ENCODE measurements at places on chromosomes 1 and 21. TPM values are rescaled to one million over a fixed set of nuclear protein-coding genes. Genes with fewer than 3 reads are reported as not detected.
A peak's percentile ranks its signal among the peaks of the same experiment; 100 is the strongest.

DNA sequence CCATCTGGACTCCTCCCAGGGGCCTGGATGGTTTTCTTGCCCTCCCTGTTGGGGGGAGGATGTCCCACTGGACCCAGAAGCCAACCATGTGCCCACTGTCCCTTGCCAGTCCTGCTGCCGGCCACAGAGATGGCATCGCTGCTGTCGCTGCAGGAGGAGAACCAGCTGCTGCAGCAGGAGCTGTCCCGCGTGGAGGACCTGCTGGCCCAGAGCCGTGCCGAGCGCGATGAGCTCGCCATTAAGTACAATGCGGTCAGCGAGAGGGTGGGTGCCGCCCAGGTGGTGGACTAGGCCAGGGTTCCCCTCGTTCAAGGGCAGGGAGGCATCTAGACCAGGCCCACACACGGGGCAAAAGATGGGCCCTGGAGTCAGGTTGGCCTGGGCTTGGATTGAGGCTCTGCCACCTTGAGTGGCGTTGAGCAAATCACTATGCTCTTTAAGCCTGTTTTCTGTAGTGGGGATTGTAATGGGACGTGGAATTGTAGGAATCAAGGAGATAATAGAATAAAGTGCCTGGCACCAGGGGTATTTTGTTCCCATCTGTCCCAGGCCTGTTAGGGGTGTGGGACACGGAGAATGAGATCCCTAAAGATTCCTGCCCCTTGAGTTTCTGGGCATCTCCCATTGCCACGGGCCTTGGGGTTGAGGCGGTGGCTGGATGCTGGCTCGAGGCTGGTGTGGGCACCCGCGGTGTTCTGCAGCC is 2.6 kb downstream of the CROCC start:
- no peaks in the 10 kb centered on the region for H3K27me3 ChIP-seq
- peaks cover 6% of the 10 kb centered on the region for H3K4me1 ChIP-seq
- DNase-seq: peak; percentile 41
- H3K36me3 ChIP-seq: no peaks in the 10 kb centered on the region
- H3K4me3 ChIP-seq: no peak overlapping the region

DNA sequence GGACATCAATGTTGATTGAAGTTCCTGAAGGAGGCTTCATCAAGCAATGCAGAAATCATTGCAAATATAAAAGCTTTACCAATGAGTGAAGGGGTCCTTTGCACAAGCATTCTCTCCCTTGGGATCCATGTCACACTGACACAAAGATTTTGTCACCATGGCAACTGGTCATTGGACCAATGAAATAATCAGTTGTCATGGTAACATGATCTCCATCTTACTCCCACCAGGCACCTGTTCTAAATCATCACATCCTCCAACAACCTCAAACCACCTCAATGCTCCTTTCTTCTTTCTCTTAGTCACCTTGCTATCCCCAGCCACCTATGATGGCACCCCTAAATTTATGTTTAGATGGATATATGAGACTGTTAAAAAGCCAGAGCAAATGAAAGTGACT is 13.5 kb upstream of the FOXJ3 start:
- DNase-seq: no peak
- no peaks in the 10 kb centered on the region for H3K27me3 ChIP-seq
- H3K36me3 ChIP-seq: no peaks in the 10 kb centered on the region

DNA sequence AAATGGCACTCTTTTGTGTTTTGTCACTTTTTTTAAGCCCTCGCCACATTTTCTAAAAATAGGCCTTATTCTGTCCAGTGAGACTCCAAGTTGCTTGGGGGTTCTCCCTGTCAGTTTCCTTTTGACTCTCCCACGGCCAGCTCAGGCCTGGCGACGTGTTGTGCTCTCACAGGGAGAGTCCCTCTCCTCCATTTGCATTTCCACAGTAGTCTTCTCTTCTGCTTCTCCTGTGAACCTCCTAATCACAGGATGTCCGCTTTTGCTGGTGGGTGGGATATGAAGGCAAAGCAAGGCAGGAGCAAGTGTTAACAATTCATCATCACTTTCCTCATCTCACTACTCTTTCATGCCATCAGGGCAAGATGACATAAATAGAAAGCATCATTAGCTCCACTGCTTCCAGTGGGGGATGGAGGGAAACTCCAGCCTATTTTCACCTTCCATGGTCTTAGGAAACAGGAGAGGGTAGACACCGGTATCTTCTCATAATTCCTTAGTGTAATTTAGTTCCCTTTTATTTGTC is 99.8 kb downstream of the INTS7 start:
- H3K4me3 ChIP-seq: no peak overlapping the region
- H3K4me1 ChIP-seq: no peaks in the 10 kb centered on the region
- no peak overlapping the region for H3K27ac ChIP-seq
- H3K27me3 ChIP-seq: no peaks in the 10 kb centered on the region

GRCh38 chr1:17195731-17196130 is 9.2 kb upstream of the PADI1 start:
- no peak overlapping the region for H3K4me3 ChIP-seq
- peaks cover 14% of the 10 kb centered on the region for H3K4me1 ChIP-seq
- H3K36me3 ChIP-seq: no peaks in the 10 kb centered on the region
- DNase-seq: no peak
- H3K27ac ChIP-seq: no peak overlapping the region
- H3K27me3 ChIP-seq: no peaks in the 10 kb centered on the region

DNA sequence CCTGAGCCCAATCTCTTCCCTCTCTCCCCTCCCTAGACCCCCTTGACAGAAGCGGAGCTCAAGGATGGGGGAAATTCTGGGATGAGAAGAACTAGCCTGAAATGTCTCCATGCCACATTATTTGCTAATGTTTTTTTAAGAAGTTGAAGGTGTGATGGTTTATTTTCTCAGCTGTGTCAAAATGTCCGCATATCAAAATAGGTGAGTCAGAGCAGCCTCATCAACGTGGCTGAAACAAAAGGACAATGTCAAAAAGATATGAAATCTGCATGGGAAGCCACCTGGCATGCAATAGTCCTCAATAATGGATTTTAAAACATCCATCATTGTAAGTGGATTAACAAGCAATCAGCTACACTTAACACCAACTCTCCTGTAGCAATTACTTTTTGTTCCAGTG is 101.4 kb downstream of the BEND5 start:
- H3K4me1 ChIP-seq: peaks cover 11% of the 10 kb centered on the region
- no peaks in the 10 kb centered on the region for H3K36me3 ChIP-seq
- H3K4me3 ChIP-seq: no peak overlapping the region
- H3K27ac ChIP-seq: no peak overlapping the region
- no peaks in the 10 kb centered on the region for H3K27me3 ChIP-seq

The C1QB gene
- polyA plus RNA-seq: not detected

The GCSAML gene
- polyA plus RNA-seq: not detected

The C8A gene
- polyA plus RNA-seq: not detected

The CHRNB2 gene
- 0.64 TPM for polyA plus RNA-seq

The ZYG11A gene
- polyA plus RNA-seq: 0.41 TPM
